Kidney (tissue), 22 donors: ENCODE measurements at places on chromosomes 7 and 10. TPM values are rescaled to one million over a fixed set of nuclear protein-coding genes. Genes with fewer than 3 reads are reported as not detected.

TMEM229A gene
- polyA plus RNA-seq, result not detected

TACC2 gene
- 36.4 TPM for polyA plus RNA-seq

DNA sequence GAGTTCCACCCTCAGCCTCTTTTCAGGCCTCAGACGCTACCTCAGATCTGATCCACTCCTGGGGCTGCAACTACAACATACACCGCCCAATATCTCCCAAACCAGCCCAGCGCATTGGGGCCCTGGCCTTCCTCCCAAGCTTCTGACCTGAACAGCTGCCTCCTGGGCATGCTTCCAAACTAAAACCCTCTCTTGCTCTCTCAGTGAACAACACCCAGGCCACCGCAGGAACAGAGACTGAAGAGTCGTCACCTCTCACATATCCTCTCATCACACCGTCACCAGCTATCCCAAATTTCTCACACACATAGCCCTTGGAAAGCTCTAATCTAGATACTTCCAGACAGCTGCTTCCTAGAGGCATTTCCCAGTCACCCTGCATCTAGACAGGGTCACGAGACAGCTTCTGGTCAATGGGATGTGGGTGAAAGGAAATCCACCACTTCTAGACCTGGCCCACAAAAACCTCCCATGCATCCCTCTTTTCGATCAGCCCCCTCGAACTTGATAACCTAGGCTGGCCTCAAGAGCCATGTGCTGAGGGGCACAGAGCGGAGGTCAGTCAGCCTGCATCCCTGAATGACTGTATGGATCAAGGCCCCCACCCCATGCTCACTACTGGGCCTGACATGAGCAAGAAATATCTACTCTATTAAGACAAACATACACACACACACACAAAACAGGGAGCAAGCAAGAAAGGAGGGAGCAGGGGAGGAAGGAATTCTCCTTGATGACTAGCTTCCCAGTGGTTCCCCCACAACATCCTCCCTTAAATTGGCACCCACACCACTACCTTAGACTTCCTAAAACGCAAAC lies 1.8 kb downstream of the PARP12 start:
- DNase-seq, result no peak

GALNT17 gene
- 5.5 TPM for polyA plus RNA-seq

DNA sequence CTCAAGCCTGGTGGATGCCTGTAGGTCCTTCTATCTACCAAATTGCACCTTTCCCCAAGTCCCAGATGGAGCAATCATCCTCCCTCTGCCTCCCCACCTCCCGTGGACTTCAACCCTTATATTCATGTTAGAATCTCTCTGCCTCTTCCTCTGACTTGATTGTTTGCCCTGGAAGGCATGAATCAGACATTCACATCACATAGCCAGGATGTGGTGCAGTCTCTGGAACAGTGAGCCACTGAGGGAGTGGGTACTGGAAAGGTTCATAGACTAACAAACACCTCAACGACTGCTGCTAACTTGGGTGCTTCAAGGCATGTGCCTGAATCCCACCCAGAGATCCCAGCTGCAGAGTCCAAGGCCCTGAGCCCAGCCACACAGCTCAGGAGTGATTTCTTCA lies 494.0 kb downstream of the TNS3 start:
- DNase-seq, result no peak

ANXA8 gene
- polyA plus RNA-seq, result not detected

PSPH gene
- polyA plus RNA-seq, result 17.8 TPM

GRCh38 chr10:64261676-64262075 lies 740.5 kb downstream of the REEP3 start:
- DNase-seq, result no peak
